Renal pelvis (tissue), 12 donors: ENCODE measurements at places on chromosomes 16 and 17. TPM values are rescaled to one million over a fixed set of nuclear protein-coding genes. Genes with fewer than 3 reads are reported as not detected.

Gene TRAPPC1
- 131 TPM for polyA plus RNA-seq

- DNase-seq, result no peak
Measured at GRCh38 chr16:4488499-4488967, 12.3 kb downstream of the HMOX2 start.

GRCh38 chr17:49016775-49017463, 19.7 kb downstream of the IGF2BP1 start:
- DNase-seq, result no peak

- DNase-seq, result no peak
Measured at GRCh38 chr17:11921296-11921695, 76.0 kb downstream of the ZNF18 start.

Gene FN3K
- polyA plus RNA-seq, result 35.3 TPM
